ENCODE measurements at places on chromosomes 1 and 21. TPM values are rescaled to one million over a fixed set of nuclear protein-coding genes. Genes with fewer than 3 reads are reported as not detected.

ZZZ3 gene
- 32.5 TPM for polyA plus RNA-seq

C1QB gene
- 30.0 TPM for polyA plus RNA-seq

GRCh38 chr1:184409011-184409410 lies 22.2 kb downstream of the C1orf21 start:
- DNase-seq, result no peak

GRCh38 chr1:25140073-25140797 lies 92.1 kb downstream of the SYF2 start:
- no peak for DNase-seq

PLA2G2F gene
- not detected for polyA plus RNA-seq

SLC5A9 gene
- 1.4 TPM for polyA plus RNA-seq

GRCh38 chr1:203911806-203912205 lies 50.4 kb downstream of the SNRPE start:
- no peak for DNase-seq

SPRR2E gene
- polyA plus RNA-seq, result not detected

LCE6A gene
- not detected for polyA plus RNA-seq

SPRR5 gene
- polyA plus RNA-seq, result not detected

DNA sequence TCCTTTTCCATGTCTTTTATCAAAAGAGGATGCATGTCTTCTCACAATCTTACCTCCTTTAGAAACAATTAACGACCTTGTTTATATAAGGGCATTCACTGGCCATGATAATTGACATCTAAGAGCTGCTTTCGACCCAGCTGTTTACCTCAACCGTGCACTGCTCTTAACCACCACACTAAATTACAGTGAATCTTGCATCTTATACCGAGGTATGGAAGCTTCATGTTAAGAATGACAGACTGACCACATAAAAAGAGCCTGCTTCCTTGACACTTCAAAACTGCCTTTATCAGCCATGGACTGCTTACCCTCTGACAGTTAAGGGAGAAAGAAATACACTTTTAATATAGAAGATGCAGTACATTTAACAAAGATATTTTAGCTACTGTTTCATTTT lies 301.7 kb upstream of the LYPLAL1 start:
- DNase-seq, result no peak

DNA sequence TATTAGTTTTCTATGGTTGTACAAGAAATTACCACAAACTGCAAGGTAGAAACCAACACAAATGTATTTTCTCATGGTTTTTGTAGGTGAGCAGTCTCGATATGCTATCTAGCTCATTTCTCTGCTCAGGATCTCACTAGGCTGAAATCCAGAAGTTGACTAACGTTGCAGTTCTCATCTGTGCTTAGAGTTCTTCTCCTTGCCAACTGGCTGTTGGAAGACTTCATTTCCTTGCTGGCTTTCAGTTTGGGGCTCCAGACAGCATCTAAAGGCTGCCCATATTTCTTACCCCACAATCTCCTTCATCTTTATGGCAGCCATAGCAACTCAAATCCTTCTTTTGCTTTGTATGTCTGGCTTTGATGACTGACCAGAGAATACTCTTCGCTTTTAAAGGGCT lies 362.6 kb upstream of the ADGRL4 start:
- DNase-seq, result no peak

SERINC2 gene
- polyA plus RNA-seq, result 45.1 TPM

DNA sequence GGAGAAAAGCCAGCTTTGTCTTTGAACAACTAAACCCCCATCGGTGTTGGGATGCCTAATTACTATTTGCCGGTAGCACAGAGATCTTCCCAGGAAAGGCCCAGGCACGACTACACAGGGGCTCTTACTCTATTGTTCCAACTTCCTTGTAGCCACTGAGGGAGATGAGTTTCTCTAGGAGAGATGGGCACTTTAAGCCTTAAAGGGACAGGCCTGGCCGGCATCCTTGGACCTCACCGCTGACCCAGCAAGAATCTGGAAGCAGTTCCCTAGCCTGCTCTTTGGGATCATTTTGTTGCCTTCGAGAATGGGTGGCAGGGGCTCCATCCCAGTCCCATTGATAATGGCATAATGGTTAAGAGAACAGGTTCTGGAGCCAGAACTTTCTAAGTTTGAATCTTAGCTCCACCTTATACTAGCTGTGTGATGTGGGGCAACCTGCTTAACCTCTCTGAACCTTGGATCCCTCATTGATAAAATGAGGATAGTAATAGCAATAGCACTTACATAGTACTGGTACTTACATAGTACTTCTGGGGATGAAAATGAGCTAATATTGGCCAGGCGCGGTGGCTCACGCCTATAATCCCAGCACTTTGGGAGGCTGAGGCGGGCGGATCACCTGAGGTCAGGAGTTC lies 239.1 kb upstream of the TMEM51 start:
- DNase-seq, result no peak

CNST gene
- 13.2 TPM for polyA plus RNA-seq
